Stimulated activated CD4-positive, alpha-beta T cell treated with anti-CD3 and anti-CD28 coated beads, Interleukin-2, amount 100 ng/mL, for 24 hours (primary cell): ENCODE measurements at places on chromosomes 2 and 18.

- no peak for DNase-seq
These were observed 244.9 kb upstream of the EPHA4 start for GRCh38 chr2:221817052-221817451.

- no peak for DNase-seq
These were observed 25.4 kb downstream of the PSTPIP2 start for GRCh38 chr18:46046688-46047087.

DNA sequence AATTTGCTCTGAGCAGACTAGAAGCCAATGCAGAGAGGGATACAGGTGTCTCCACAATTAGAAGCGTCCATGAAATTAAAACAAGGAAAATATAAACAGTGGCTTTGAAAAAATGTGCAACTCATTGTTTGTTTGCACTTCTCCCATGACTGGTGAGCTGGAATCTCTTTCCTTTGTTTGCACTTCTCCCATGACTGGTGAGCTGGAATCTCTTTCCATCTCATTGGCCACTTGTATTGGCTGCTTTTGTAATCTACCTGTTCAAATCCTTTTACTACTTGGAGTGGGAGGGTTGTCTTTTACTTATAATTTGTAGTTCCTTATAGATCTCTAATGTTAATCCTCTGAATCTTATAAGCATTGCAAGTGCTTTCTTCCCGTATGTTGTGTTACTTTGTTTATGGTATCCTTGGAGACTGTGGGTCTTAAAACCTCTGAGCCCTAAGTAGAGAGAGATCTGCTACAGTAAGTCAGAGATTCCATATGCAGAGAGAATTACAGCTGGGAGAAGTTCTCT lies 94.1 kb downstream of the RTN4 start:
- DNase-seq, result no peak

DNA sequence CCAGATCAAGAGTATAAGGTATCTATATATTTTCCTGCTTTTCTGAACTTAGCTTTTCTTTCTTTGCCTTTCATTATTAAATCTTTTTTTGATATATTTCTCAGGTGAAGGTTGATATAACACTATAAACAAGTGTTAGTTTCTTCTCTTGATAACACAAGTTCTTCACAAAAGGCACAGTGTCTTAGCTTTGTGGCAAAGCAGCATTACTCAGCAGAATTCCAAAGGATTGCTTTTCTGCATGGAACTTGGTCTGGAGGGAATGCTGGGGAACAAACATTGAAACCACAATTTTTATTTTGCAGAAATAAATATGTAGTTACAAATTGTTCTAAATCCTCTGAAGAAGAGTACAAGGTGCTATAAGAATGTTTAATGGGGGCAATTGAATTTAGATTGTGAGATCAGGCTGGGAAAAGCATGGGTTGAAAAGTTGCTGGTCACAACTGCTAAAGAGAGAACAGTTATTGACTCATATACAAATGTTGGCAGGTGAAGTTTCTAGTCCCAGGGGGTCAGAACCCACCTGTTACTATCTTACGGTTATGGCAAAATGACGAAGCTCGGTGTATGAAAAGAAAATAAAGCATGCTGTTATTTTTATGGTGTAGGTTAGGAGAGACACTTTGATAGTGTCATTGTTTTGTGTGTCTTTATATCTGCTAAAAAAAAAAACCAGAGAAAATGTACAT lies 68.2 kb downstream of the UBR3 start:
- DNase-seq, result no peak

DNA sequence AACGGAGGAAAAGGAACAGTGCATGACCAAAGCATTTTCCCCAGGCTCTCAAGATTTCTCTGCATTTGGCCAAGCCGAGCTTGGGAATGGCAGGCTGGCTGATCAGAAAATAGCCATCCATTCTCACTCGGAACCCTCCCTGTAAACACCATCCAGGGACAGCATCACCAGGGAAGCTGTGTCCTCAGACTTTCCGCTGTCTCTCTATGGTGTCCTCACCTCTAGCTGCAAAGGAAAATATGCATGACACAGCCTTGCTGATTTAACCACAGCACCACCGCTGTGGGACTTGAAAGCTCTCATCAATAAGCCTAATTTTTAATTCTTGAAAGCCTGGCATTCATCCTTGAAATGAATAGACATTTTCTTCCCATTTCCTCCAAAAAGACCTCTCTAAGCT lies 311.7 kb downstream of the EIPR1 start:
- DNase-seq, result no peak
